ENCODE measurements at places on chromosomes 1 and 21. TPM values are rescaled to one million over a fixed set of nuclear protein-coding genes. Genes with fewer than 3 reads are reported as not detected.

The CFHR1 gene
- total RNA-seq = not detected

The LDLRAP1 gene
- total RNA-seq = 14.8 TPM

DNA sequence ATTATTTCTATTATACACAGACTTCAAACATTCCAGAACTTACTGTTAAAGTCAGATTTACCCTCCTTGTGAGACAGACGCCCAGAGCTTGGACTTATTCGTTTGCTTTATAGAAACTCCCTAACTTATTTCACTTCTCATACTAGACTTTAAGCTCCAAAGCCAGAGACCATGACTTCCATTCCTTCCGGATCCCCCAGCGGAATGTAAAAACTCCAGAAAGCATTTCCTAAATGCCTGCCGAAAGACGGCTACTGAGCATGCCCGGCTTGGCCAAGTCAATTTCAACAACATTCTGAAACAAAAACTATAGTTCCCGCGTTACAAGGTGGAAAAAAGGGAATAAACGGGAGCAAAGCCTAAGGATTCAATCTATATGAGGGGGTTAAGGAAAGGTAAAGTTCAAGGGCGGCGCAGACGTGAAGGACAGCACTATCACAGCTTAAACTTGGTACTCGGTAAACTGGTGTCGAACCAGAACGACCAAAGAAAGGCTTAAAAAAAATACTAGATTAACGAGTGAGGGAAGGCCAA is 1.1 kb downstream of the USP48 start:
- no peak for DNase-seq

DNA sequence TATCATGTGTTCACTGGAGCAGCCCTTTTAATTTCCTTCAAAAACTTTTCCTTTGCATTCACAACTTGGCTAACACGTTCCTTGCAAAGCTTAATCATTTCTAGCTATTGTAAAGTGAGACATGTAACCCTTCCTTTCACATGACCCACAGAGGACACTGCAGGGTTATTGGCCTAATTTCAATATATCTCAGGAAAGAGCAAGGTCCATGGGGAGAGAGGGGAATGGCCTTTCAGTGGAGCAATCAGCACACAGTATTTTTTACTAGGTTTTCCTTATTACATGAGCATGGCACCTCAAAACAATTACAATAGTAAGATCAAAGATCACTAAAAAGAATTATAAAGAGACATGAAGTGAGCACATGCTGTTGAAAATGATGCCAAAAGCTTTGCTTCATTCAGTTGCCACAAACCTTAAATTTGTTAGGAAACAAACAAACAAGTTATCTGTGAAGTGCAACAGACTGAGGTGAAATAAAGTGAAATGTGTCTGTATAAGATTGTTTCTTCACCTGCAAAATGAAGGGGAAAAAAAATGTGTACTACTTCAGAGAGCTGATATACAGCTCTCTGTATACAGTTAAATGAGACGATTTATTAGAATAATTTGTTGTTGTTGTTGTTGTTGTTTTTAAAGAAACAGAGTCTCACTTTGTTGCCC is 61.5 kb downstream of the EIF4G3 start:
- no peak for DNase-seq

DNA sequence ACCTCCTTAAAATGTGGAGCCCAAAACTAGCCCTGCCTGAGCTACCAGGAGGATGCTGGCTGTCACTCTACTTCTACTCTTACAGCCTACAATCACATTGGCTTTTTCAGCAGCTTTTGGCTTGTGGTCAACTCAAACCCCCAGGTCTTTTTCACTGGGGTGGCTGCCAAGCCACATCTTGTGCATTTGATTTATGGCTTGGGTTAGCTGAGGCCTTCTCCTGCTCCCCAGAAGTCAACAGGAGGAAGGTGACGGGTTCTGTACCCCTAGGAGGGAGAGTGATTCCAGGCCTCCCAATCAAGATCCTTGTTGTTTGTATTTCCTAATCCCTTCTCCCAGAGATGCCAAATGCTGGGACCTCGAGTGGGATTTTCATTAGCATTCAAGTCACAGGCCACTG is 124.3 kb downstream of the LACTBL1 start:
- no peak for DNase-seq
